H9 (cell line): ENCODE measurements at places on chromosomes 13 and 19. TPM values are rescaled to one million over a fixed set of nuclear protein-coding genes. Genes with fewer than 3 reads are reported as not detected.
A peak's percentile ranks its signal among the peaks of the same experiment; 100 is the strongest.

Gene TEX101
- not detected in 2 replicates for total RNA-seq

Gene RFPL4AL1
- total RNA-seq = not detected in 2 replicates

DNA sequence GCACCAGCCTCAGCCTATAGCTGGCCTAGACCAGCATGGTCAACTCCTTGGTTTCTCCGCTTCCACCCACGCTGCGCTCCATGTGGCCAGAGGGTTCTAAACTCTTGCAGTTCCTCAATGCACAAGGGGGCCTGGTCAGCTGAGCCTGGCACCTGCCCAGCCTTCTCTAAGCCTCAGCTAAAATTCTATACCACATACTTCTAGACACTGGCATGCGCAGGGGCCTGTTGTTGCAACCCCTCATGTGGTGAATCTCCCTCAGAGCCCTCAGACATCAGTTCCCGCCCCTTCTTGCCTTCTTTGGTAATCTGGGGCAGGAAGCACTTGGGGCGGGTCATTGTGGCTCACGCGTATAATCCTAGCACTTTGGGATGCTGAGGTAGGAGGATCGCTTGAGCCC, 19.7 kb upstream of the LDLR start:
- no peaks in the 10 kb centered on the region for H3K27me3 ChIP-seq
- H3K36me3 ChIP-seq = peaks cover 23% of the 10 kb centered on the region
- DNase-seq = no peak

GRCh38 chr13:28251466-28251865, 113.1 kb downstream of the PAN3 start:
- no peak overlapping the region for H3K27ac ChIP-seq
- peaks cover 14% of the 10 kb centered on the region; the same call in 2 of the 3 replicates for H3K36me3 ChIP-seq
- H3K27me3 ChIP-seq = no peaks in the 10 kb centered on the region
- no peak for DNase-seq

- H3K4me1 ChIP-seq = no peaks in the 10 kb centered on the region
- DNase-seq = peak; percentile 89
- peaks cover 19% of the 10 kb centered on the region; the same call in 1 of the 2 replicates for H3K27me3 ChIP-seq
- H3K4me3 ChIP-seq = peak within 1 kb of the TSS; percentile 58
Observed at GRCh38 chr19:917323-918151, at the start of gene KISS1R. Gene KISS1R, plus strand, starts transcription at chr19:917333. Its CDS starts 170 bp downstream, at chr19:917503.

GRCh38 chr19:3931041-3931440, 1.8 kb upstream of the NMRK2 start:
- DNase-seq = no peak
- H3K27me3 ChIP-seq = no peaks in the 10 kb centered on the region
- H3K4me1 ChIP-seq = no peaks in the 10 kb centered on the region
- H3K27ac ChIP-seq = no peak overlapping the region

DNA sequence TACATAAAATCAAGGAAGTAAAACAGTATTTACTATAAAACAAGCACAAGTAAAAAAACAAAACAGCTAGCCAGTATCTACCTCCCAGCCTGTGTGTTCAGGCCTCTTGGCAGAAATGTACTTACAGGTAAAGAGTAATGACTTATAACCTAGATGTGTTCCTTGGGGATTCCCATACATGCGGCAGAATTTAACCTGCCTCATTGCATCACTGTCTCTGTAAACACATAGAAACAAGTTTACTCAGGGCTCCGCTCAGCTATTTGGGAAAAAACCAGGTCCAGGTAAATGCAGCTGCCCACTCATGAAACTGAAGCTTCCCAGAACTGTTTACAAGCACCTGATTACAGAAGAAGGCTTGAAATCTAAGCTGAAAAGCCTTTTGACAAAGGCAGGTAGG, 50.7 kb upstream of the SERP2 start:
- no peak overlapping the region for H3K4me3 ChIP-seq
- H3K27ac ChIP-seq = no peak overlapping the region
- no peak for DNase-seq
- H3K4me1 ChIP-seq = no peaks in the 10 kb centered on the region

DNA sequence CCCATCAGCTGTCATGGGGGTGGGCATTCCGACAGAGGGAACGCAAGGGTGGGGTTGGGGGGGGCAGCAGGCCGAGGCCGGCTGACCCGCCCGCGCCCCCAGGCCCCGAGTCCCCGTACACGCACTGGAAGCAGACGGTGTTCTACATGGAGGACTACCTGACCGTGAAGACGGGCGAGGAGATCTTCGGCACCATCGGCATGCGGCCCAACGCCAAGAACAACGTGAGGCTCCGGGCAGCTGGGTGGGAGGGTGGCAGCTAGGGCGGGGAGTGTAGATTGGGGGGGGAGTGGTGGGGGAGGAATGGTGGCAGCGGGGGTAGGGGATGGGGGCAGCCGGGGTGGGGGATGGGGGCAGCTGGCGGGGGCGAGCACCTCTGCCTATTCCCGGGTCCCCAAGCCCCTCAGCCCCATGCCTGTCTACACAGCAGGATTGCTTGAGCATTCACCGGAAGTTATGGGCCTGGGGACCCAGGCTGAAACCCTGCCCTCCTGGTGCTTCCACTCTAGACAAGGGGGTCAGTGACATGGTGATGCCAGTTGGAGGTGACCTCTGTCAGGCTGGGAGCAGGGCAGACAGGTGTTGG, 2.8 kb upstream of the ADM5 start:
- no peak for DNase-seq
- H3K4me3 ChIP-seq = no peak overlapping the region; the same call in 2 of the 3 replicates
- no peaks in the 10 kb centered on the region for H3K27me3 ChIP-seq
- peaks cover 10% of the 10 kb centered on the region; the same call in 1 of the 2 replicates for H3K4me1 ChIP-seq
- no peak overlapping the region for H3K27ac ChIP-seq

DNA sequence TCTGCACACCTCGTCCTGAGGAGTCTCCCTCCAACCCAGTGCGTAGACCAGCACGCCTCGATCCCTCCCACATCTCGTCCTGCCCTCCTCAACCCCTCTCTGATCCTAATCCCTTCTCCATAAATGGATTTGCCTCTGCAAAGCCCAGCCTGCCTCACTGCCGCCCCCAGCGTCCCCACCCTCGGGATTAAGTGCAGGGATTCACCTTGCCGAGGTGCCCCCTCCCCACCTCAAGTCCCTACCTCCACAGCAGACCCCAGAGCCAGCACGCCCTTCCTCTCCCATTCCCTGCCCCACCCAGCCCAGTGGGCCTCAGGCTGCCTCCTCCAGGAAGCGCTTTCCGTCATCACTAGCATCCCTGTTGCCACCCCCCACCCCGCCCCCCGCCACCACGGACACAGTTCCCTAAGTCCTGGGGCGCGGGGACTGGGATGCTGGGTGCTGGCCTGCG, 4.0 kb downstream of the KLF16 start:
- DNase-seq = no peak
- H3K4me3 ChIP-seq = peak overlapping the region; percentile 57
- H3K4me1 ChIP-seq = peaks cover 7% of the 10 kb centered on the region; the same call in 1 of the 2 replicates
- no peaks in the 10 kb centered on the region for H3K36me3 ChIP-seq

- no peak overlapping the region for H3K27ac ChIP-seq
- no peak for DNase-seq
- H3K36me3 ChIP-seq = no peaks in the 10 kb centered on the region
- no peak overlapping the region for H3K4me3 ChIP-seq
- peaks cover 4% of the 10 kb centered on the region; the same call in 1 of the 2 replicates for H3K27me3 ChIP-seq
- no peaks in the 10 kb centered on the region for H3K4me1 ChIP-seq
Observed at GRCh38 chr13:28093881-28094280, 6.5 kb downstream of the FLT3 start.

DNA sequence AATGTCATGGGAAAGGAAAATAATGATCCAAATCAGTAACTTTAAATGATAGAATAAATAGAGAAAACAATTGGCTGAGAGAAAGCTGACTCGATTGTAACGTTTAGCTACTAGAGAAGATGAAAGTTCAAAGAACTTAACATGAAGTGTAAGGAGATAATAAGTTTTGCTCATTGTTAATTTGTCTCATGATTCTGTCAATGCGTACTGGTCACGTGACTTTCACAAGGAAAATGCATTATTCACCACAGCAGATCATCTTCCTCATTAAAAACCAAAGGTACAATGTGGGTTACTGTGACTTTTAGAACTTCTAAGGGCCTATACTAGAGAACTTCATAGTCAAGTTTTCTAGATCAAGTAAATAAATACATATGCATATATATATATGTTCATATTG, 1207.2 kb downstream of the EFNB2 start:
- H3K27ac ChIP-seq = no peak overlapping the region
- H3K4me1 ChIP-seq = no peaks in the 10 kb centered on the region
- no peak for DNase-seq
- H3K27me3 ChIP-seq = no peaks in the 10 kb centered on the region

DNA sequence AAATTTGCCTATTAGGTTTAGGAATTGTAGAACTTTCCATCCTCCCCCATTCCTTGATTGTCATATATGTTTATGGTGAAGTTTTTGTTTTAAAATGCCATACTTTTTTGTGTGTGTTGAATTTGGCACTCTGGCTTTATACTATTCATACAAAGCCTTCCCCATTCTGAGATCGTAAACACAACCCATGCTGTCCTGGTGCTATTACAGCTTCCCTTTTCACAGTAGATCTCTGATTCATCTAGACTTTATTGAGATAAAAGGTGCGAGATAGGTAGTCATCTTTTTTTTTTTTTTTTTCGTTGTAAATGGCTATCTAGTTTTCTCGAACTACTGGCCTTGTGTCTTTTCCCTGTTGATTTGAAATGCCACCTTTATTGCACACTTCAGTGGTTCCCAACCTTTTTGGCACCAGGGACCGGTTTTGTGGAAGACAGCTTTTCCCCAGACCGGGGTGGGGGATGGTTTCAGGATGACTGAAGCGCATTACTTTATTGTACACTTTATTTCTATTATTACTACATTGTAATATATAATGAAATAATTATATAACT, 94.6 kb downstream of the LRCH1 start:
- no peak overlapping the region for H3K27ac ChIP-seq
- no peak for DNase-seq
- H3K4me3 ChIP-seq = no peak overlapping the region
- no peaks in the 10 kb centered on the region for H3K27me3 ChIP-seq
- no peaks in the 10 kb centered on the region; the same call in 1 of the 2 replicates for H3K36me3 ChIP-seq

- no peaks in the 10 kb centered on the region for H3K27me3 ChIP-seq
- no peak overlapping the region for H3K4me3 ChIP-seq
- no peak overlapping the region for H3K27ac ChIP-seq
- no peaks in the 10 kb centered on the region for H3K4me1 ChIP-seq
Observed at GRCh38 chr13:32334671-32335070, 19.4 kb downstream of the BRCA2 start.
